ENCODE measurements at places on chromosomes 7 and 10.
A peak's percentile ranks its signal among the peaks of the same experiment; 100 is the strongest.

GRCh38 chr7:102821994-102822747, 73.4 kb downstream of the FAM185A start:
- DNase-seq = no peak

DNA sequence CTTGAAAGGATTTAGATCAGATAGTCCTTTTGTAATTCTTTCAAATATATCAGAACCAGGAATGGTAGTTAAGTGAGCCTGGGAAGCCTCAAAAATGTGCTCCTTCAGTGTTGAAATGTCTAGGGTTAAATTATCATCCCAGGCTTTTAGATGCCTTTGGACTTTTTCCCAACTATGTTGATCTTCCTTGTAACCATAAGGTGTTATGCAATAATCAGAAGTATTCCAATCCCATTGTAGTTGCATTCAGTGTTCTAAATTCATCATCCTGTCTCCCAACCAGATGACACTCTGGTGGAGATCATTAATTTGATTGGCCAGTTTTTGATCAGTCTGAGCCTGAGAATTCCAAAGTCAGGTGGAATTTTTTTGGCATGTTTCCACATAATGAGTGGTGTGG, 35.1 kb upstream of the AKR1C2 start:
- no peak for DNase-seq

DNA sequence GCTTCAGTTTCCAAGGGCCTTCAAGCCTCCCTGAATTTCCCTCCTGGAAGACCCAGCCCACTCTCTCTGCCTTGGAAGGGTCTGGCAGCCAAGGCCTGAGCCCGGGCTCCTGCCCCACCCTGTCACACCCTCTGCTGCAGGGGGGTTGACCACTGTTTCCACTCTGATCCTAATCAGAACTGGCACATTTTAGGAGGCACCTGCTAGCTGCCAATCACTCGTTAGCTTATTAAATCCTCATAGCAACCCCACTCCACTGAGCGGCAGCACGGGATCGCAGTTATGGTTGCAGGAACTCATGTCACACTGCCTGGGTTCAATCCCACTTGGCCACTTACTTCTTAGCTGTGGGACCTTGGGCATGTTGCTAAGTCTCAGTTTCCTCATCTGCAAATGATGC, 12.9 kb downstream of the HSPB1 start:
- no peak for DNase-seq

GRCh38 chr7:91827169-91827568, 53.3 kb downstream of the MTERF1 start:
- DNase-seq = no peak

DNA sequence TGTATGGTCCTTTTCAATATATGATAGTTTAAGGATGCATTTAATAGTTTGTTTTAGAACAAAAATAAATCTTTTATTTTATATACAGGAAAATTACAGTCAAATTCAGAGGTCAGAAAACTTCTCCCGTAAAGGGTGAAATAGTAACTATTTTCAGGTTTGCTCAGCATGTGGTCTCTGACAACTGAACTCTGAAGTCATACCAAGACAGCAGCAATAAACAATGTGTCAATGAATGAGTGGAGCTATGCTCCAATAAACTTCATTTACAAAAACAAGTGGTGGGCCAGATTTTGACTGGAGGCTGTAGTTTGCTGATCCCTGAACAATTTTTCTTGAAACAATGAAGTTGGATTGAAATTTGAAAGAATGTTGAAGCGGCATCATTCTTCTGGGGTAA, 123.6 kb downstream of the ZNF248 start:
- DNase-seq = no peak

GRCh38 chr7:66281678-66282590, 76.8 kb downstream of the TPST1 start:
- DNase-seq = no peak

GRCh38 chr7:45726883-45727282, 146.0 kb downstream of the CCDC201 start:
- DNase-seq = no peak

- no peak for DNase-seq
Measured at GRCh38 chr7:111528331-111528730, 34.0 kb downstream of the IMMP2L start.

DNA sequence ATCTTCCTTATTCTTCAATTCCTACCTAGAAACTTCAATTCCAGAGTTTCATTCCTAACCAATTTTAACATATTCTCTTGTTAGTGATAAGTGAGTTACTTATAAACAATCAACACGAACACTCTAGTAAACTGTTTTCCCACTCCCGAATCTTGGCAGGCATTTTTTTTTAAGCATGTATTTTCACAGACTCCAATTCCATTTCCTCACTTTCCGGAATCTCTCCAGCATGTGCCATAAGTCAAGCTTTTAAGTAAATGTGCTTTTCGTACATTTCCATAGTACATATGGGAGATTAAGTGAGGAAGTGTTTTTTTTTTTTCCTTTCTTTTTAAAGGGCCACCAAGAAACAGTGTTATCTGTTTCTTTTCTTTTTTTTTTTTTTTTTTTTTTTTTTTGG, 89.1 kb downstream of the FGFR2 start:
- DNase-seq = no peak

DNA sequence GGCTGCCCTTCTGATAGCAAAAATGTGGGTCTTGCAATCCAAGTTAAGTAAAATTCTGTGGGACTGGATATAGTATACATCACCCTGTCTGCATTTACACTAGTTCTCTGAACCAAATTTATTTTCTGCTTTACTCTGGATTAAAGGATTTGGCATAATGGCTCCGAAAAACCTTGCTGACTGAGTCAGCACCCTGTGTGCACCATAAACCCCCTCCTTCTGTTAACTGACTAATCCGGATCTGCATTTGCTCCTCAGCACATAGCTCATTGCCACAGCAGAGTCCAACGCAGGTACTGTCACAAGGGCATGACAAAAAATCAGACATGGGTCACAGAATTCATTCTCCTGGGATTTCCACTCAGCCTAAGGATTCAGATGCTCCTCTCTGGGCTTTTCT, 1.3 kb downstream of the OR2A5 start:
- DNase-seq = no peak

DNA sequence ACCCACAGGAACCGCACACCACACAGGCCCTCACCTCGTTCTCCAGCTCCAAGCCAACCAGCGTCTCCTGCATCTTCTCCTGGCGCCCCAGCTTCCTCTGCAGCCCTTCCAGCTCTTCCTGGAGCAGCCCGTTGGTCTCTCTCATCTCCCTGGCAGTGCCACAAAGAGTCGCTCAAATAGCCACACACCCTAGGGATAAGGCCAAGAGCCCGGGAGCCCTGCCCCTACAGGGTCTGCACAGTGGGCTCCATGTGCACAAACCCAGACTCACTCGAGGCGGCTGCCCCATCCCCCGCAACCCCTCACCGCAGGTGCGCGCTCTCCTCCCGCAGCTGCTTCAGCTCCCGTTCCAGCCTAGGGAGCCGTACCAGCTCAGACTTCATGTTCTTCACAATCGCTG, 16.9 kb downstream of the MAD1L1 start:
- no peak for DNase-seq

DNA sequence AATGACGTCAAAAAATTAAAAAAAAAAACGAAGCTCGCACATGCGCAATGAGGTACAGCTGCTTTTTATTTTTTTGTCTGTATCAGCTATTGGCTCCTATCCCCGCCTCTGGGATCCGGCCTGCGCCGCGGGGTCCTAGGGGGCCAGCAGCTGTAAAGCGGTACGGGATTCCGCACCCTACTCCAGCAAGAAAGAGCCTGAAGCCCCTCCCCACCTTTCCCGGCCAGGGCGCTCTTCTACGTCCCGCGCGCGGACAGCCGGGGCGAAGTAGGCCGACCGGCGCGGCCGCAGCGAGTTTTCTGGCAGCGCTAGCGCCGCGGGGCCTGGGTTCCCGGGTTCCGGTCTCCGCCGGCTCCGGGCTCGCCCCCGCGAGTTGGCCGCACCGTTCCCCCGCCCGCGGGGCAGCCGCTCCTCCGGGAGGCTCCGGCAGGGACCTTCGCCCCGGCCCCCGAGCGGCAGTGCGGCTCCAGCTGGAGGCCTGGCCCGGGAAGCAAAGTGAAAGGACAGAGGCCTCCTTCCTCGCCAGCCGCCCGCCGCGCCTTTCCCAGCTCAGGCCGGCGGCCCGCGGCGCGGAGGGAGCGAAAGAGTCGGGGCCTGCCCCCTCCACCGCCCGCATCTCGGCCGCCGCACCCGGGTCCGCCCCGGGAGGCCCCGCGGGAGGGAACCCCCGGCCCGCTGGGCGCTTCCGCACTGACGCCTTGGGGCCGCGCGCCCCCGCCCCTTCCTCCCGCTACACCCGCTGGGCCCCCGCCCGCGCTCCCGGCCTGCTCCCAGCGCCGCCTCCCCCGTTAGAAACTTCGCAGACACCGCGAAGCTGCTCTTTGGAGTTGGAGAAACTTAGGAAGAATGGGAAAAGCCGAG, 4.7 kb upstream of the SPAG6 start:
- peak; percentile 71 for DNase-seq

- no peak for DNase-seq
Measured at GRCh38 chr10:11697718-11698527, 44.3 kb upstream of the ECHDC3 start.

DNA sequence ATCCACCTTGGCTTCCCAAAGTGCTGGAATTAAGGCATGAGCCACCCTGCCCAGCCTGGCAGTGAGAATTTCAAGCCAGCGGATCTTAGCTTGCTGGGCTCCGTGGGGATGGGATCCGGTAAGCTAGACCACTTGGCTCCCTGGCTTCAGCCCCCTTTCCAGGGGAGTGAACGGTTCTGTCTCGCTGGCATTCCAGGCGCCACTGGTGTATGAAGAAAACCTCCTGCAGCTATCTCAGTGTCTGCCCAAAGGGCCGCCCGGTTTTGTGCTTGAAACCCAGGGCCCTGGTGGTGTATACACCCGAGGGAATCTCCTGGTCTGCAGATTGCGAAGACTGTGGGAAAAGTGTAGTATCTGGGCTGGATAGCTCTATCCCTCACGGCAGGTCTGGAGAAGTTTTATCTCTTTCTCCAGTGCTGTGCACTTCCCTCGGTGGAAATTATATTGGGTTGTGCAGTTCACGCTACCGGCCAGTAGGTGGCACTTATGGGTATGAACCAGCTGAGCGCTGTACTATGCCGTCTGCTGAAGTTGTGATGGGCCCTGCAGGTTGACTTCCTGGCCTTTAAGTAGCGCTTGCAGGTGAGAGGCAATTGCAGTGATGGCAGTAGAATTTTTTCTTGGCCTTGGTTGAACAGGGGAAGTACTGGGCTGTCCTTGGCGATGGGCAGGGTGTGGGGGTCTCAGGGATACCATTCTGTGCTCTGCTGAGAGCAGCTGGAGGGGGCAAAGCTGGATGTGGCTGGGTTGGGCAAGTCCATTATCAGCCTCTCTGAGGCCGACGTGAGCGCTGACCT, 138.0 kb upstream of the MTPN start:
- peak; percentile 62 for DNase-seq

DNA sequence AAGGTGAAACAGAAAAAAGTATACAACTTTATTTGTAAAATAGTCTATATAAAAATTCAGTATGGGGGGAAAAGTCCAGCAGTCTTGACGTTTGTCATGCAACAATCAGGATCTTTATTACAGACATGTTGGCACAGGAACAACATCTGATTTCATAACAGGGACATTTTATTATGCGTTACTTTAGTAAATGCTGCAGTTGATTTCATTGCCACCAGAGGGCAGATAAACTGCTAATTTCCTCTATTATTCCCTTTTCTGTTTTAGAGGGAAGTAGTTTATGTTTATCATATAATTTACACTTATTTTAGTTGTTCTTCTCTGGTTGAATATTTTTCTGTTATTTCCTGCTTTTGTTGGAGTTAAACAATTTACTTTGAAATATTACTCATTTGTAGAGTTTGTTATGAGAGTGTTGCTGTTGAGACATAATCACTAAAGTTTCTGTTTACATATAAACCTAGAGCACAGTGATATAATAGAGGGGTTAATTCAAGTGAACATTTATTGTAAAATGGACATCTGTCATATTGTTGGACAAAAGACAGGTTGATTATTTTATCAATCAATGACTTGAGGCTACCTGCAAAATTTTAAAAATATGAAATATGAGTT, 3.3 kb downstream of the PLXDC2 start:
- peak; percentile 14 for DNase-seq

GRCh38 chr10:111146025-111146640, 69.3 kb downstream of the ADRA2A start:
- no peak for DNase-seq

GRCh38 chr7:77831481-77831880, 32.9 kb downstream of the PHTF2 start:
- DNase-seq = no peak

DNA sequence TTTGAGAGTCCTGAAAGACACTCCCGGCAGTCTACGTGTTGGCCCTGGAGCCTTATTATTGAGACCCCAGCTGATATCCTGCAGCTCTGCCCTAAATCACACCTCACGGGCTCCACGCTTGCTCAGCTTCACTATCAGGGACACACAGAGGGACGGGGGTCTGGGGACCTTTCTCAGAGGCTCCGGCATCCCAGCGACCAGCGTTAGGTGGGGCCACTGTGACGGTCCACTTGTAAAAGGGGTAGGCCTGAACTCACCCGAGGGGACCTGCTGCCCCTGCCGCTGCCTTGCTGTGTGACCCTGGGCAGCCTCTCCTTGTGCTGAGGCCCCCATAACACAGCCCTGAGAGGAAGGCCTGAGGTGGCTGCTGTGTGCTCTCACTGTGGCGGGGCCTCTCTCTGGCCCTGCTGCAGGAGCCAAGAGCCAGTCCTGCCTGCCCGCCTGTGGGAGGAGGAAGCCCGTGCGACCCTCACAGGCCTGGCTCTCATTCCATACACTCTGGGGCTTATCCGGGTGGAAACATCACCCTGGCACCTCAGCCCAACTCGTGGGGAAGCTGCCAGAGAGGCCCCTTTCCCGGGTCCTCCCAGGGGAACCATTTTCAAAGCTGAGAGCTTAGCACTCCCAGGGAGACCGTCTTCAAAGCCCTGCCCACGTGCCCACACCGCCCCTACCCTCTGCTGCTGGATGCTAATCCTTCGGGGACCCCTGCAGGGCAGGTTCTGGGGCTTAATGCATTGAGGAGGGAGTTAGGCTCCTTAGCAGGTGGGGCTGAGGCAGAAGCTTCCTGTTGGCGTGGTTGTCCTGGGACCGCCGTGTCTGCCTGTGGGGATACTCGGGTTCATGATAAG, 21.7 kb downstream of the AQP1 start:
- no peak for DNase-seq

DNA sequence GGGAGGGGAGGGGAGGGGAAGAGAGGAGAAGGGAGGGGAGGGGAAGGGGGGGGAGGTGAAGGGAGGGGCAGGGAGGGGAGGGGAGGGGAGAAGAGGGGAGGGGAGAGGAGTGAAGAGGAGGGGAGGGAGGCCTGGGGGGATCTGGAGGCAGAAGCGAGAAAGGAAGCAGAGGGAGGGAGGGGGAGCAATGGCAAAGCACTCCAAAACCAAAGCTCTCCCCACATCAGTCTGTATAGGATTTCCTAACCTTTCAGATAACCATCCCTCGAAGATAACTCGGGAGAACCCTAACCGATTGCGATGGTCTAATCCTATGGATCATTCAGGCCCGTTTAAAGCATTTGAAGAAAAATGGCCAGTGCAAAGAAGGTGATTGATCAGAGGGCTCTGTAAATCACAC, 19.0 kb downstream of the EBF3 start:
- DNase-seq = no peak

- DNase-seq = peak; percentile 22
Measured at GRCh38 chr7:105015390-105015965, 1.5 kb downstream of the KMT2E start.

GRCh38 chr10:28694530-28694929, 17.2 kb downstream of the BAMBI start:
- no peak for DNase-seq
